OCI-LY7 (cell line): ENCODE measurements at places on chromosomes 4 and X.

GRCh38 chr4:155681886-155682285, 15.2 kb downstream of the GUCY1A1 start:
- DNase-seq, result no peak

- DNase-seq, result no peak
Observed at GRCh38 chr4:13130848-13131247, 353.3 kb downstream of the RAB28 start.

GRCh38 chr4:99438405-99438780, 3.3 kb upstream of the ADH7 start:
- DNase-seq, result no peak

DNA sequence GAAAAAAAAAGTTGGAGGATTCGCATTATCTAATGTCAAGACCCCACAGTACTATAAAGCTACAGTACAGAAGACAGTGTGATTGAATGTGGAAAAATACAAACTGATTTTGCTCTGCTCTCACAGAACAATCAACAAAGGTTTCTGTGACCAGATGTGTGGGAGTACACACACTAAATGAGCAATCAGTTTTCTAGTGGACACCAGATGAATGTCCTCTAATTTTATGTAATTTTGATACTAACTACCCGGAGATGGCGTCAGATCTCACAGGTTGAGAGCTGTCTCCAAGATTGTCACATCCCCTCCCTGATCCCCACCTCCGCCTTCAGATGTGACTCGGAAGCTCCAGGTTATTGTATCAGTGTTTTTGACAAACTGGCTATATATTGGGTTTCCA, 81.9 kb upstream of the HUWE1 start:
- DNase-seq, result no peak

DNA sequence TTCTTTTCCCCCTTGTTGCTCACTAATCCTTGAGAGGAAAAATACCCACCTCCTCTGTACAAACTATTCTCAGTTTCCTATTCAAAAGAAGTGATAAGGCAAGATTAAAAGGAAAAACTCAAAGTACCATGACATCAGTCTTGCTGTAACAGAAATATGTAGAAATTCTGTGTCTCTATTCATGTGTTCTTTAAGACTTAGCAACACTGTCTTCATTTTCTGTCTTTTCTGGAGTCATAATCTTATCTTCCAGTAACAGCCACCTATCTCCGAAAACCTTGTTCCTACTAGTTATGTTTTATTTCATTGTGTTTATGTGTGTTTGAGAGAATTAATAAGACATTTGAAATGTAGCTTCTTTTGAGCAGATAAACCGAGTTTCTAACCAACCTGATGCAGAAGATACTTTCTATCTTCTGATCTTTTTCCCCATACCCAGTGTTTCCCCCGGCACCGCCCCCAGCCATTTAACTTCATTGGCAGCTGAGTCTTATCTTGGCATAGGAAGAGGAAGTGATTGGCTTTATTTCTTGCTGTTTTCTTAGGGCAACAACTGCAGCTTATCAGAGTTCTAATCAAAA, 8.0 kb downstream of the FAM241A start:
- no peak for DNase-seq

- no peak for DNase-seq
Observed at GRCh38 chr4:71992571-71993312, 39.1 kb upstream of the NPFFR2 start.

GRCh38 chrX:26442340-26442739, 226.4 kb downstream of the MAGEB5 start:
- DNase-seq, result no peak

DNA sequence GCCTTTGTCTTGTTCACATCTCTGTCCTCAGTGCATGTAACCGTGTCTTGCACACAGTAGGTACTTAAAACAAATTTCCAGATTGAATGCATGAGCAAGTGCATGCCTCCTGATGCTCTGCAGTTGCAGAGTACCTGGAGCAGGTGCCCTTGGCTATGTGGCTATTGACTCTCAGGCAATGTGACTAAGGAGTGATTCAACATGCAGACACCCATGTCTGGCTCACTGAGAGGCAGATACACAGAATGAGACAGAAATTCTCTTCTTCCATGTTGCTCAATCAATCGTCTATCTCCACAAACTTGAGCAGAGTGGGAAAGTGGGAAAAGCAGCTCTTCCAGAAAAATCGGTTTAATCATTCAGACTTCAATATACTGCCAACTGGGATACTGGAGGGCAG, 111.0 kb downstream of the CHRDL1 start:
- no peak for DNase-seq

GRCh38 chrX:134949271-134949670, 41.5 kb upstream of the SMIM10 start:
- DNase-seq, result no peak

- DNase-seq, result no peak
Observed at GRCh38 chr4:48254381-48255071, 15.1 kb downstream of the TEC start.

DNA sequence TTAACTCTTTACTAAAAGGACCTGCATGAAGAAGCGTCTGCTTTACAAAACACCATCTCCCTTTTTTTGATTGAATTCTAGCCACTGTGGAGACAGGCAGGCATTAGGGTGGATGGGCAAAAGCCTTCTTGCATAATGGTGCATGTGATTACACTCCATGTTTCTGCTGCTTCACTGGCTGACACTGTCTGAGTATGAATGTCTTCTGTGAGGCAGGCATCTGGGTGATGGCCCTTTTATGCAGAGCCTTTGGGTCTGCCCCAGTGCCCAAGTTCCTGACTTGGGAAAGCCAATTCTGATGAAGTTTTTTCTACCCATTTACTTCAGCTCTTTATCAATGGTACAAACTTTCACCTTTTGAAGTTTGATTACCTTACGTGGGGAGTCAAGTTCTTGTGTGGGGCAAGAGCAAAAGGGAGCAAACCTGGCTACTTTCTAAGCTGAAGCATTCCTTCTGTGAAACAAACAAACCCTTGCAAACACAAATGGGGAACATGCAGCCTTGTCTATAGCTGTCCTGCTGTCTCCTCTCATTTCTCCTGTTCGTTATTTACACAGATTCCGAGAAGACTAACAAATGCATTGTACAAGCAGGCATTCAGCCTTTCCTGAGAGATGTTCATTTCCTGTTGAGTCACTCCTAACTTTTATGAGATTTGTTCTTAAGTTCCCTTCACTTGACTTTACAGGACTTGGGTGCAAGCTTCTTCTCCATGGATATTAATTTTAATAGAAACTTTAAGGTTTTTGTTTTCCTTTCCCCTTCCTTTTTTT, 301.9 kb downstream of the TLL1 start:
- no peak for DNase-seq

GRCh38 chr4:6354119-6354518, 84.5 kb downstream of the WFS1 start:
- DNase-seq, result no peak

- DNase-seq, result no peak
Observed at GRCh38 chrX:85359051-85359450, 20.4 kb downstream of the POF1B start.

GRCh38 chr4:88524171-88524570, 595 bp upstream of the PYURF start:
- no peak for DNase-seq

DNA sequence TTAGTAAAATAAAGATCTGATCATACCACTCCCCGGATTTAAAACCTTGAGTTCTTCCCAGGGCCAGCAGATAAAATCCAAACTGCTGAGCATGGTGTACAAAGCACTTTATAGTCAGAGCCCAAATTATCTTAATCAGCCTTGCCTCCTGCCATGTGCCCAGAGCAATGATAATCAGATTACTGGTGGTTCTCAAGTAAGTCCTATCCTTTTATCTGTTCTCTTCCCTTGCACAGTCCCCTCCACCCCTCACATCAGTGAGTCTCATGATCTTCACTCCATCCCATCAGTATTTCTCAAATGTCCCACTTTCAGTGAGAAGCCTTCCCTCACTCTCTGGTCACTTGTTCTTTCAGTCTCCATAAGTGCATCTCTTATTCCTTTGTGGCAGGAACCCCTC, 22.7 kb downstream of the INTS6L start:
- no peak for DNase-seq
